Endothelial cell (in vitro differentiated cells): ENCODE measurements at places on chromosomes 4 and X. TPM values are rescaled to one million over a fixed set of nuclear protein-coding genes. Genes with fewer than 3 reads are reported as not detected.
A peak's percentile ranks its signal among the peaks of the same experiment; 100 is the strongest.

DNA sequence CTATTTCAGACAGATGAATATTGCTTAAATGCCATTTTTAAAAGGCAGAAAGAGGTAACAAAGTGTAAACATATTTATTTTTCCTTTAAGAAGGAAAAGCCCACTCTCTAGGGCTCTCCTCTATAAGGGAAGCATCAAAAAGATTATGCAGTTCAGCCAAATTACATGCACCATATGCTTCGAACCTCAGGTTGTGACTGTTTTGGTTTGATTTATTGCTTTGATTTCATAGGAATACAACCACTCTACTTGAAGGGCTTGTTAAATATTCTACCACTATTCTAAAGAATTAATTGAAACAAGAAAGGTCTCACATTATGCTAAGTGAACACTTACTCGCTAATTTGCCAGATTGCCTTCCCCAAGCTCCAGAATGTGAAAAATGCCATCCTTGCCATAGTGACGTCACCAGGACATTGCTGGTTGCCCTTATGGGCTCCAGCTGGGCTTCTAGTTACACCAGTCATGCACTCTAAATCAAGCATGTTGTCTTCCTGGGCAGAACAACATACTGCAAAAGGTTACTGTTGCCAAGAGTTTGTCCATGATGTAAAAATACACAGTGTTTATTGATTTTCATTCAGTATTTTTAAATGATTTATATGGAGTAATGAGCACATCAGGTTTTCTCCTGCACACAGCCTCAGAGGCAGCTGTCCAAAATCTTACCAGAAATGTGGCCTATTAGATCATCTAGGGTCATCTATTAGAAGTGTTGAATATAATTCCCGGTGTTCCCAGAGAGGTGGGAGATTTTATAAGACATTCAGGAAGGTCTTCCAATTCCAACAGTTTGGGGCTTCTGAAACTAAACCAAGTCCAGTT lies 164.4 kb upstream of the RAPGEF2 start:
- DNase-seq, result no peak

- no peak for DNase-seq
These were observed 24.2 kb upstream of the CCNG2 start for GRCh38 chr4:77132652-77133312.

DNA sequence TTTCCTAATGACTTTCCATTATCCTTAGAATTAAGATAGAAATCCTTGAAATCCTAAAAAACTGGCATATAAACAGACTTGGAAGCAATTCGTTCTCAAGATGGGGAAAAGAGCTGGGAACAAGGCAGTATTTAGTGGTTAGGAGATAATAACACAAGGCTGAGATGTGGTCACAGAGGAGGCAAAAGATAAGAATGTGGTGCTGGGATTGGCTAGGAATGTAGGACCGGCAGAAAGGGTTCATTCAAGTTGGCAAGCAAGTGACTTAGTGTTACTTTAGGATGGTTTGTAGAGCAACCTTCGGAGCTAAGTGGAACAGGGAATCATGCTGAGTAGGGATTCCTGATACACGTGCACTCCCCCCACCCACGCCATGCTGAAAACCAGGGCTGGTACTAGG lies 121.9 kb upstream of the RPS6KA3 start:
- DNase-seq, result no peak

GRCh38 chr4:75229806-75230570 lies 284.2 kb downstream of the RCHY1 start:
- no peak for DNase-seq

GRCh38 chr4:52588097-52588496 lies 71.0 kb downstream of the USP46 start:
- DNase-seq, result peak; percentile 53

VSIG1 gene
- 0.56 TPM for total RNA-seq

- DNase-seq, result no peak
These were observed 17.6 kb downstream of the TBL1X start for GRCh38 chrX:9482408-9482807.

GRCh38 chr4:40536032-40536431 lies 93.6 kb downstream of the RBM47 start:
- DNase-seq, result no peak

DNA sequence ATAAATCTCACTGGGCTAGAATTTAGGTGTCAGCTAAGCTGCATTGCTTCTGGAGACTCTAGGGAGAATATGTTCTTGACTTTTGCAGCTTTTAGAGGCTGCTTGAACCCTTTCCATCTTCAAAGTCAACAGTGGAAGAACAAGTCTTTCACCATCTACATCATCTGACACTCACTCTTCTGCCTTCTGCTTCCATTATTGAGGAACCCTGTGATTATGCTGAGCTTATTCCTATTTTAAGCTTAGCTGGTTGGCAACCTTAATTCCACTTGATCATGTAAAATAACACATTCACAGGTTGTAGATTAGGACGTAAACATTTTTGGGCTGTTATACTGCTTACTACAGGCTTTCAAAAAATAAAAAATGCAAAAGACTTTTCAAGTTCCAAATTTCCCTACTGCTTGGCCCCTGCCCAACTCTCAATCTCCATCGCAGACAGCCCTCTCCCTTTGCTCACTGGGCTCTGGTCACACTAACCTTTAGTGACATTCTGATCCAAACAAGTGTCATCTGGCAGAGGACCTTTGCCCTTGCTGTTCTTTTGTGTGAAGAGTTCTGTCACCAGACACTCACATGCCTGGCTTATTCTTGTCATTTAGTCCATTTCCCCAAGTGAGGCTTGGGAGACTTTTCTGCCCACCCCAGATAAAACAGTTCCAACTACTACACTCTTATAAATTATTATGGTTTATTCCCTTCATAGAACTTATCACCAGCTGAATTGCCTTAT lies 1056.0 kb downstream of the STIM2 start:
- no peak for DNase-seq

DNA sequence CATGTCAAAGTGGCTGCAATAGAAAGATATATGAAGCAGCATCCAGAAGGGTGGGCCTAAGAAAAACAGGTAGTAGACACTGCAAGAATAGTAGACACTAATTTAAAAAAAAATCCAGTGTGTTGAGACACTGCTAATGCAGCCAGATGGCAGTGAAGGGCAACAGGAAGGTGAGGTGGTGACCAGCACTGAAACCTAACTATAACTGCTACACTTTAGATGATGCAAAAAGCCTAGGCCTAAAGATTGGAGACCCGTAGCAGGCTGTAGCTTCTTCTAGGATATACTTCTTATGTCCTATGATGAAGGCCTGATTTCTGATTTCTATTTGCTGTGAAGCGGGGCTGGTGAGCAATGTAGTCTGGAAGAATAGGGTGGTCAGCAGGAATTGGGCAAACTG lies 38.7 kb upstream of the SH3KBP1 start:
- DNase-seq, result no peak

- DNase-seq, result no peak
These were observed 29.8 kb upstream of the MSMO1 start for GRCh38 chr4:165297626-165298025.

GRCh38 chrX:150941580-150941979 lies 41.6 kb upstream of the HMGB3 start:
- no peak for DNase-seq

- DNase-seq, result no peak
These were observed 18.4 kb upstream of the CC2D2A start for GRCh38 chr4:15451181-15451865.

DNA sequence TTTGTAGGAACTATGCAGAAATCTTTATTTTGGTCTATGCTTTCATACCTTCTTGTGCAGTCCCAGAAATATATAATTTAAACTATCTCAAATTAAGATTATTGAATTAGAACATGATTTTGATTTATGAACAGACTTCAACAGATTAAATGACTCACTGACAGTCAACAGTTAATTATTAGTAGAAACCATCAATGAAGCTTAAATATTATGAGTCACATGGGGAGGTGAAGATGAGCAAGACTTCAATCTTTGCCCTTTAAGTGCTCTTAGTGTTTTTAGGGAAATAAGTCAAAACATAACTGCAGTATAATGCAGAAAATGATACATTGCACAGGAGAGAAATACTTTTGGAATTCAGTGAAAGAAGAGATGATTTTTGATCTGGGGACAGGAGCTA lies 81.5 kb upstream of the BMP3 start:
- no peak for DNase-seq

DNA sequence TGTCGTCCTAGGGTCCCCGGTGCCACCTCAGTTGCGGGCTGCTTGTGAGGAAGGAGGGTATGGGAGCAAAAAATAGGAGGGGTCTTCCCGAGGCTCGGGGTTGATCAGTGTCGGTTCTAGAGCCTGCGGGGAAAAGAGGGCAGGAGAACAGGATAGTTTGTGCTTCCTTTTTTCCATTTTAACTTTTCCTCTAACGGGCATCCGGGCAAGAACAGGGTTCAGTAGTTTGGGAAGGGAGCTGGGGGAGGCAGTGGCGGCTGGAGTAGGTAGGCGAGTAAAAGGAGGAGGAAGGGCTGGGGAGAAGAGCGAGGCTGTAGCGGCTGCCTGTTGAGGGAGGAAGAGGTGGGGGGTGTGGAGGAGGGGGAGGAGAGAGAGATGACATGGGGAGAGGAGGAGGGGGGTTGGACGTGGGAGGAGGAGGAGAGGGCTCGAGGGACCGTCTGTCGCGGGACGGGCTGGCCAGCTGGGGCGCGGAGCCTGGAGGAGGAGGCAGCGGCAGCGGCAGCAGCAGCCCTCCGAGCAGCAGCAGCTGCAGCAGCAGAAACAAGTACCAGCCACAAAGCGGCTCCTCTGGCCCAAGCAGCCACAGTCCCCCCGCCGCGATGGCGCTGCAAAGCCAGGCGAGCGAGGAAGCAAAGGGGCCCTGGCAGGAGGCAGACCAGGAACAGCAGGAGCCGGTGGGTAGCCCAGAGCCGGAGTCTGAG lies at the start of gene SLC16A2:
TSS of gene SLC16A2 (plus strand) at position 458 of the 704 bp plus-strand sequence. CDS start at position 603, 145 bp downstream.
- peak; percentile 52 for DNase-seq

DNA sequence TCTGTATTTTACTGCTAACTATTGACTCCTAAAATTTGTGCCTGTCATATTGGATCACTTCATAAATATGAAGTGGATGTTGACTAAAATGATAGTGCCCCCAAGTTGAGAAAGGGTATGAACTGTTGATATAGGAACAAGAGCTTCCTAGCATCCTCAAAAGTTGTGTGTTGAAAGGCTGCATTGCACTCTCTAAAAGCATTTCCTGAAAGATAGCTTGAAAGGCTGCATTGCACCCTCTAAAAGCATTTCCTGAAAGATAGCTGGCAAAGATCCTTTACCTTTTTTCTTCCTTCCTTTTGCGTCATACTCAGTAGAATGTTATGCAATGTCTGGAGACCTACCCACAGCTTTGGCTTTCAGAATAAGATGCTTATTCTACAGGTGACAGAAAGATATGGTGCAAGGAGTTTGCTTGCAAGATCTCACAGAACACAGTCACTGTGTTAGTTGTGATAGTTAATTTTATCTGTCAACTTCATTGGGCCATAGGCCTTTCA lies 274.6 kb upstream of the GALNTL6 start:
- no peak for DNase-seq

GRCh38 chrX:34927866-34928265 lies 14.7 kb upstream of the FAM47B start:
- DNase-seq, result no peak

DNA sequence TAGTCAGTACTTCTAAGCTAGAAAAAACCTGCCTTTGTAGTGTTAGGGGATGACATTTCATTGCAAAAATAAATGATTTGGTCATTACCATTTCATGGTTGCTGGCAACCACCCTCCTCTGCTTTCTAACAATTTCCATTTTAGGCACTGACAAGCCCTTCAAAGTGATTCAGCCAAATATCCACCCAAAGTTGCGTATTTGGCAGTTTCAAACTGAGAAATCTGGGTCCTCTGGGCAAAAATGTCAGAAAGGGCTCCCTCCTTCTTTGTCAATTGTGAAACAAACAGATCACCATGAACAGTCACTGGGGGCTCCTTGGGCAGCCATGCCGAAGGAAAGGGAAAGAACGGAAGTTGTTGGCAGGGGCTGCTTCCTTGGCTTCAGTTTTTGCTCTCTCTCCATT lies 33.0 kb downstream of the PLAC1 start:
- no peak for DNase-seq

- no peak for DNase-seq
These were observed 77.3 kb downstream of the HMGB2 start for GRCh38 chr4:173256825-173257224.

- no peak for DNase-seq
These were observed 147.5 kb upstream of the TTC29 start for GRCh38 chr4:147093206-147093605.

DNA sequence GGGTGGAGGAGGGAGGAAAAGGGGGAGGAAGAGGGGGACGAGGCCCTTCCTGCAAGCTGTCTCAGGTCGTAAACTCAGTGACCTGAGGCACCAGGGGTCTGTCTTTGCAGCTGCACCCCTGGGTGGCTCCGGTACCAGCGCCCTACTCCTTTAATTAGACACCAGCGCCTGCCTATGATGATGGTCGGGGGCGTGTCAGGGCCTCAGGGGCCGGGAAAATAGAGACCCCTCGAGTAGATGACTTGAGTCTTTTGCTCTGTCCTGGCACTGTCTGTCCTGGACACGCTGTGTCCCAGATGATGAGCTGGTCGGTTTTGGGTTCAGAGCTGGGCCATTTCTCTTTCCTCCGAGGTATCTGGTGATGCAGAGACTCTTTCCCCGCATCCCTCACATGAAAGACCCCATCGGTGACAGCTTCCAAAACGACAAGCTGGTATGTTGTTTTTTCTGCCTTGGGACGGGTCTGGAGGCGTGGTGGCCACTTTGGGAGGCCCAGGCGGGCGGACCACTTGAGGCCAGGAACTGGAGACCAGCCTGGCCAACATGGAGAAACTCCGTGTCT lies 11.2 kb downstream of the SLC25A6 start:
- DNase-seq, result no peak

DNA sequence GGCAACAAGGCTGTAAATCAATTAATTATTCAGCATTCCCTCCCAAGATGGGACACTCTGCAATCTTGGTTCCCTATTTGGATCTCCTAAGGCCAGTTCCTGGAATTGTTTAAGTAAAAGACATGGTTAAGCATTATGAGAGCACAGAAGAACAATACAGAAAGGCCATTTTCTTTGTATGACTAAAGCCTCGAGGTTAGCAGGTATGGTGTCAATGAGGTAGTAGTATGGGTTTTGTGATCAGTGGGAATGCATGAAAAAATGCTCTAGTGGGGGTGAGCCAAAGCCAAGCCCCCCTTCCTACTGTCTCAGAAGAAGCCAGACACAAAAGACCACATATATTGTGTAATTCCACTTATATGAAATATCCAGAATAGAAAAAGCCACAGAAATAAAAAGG lies 61.7 kb upstream of the S100G start:
- no peak for DNase-seq

CPE gene
- 2.3 TPM for total RNA-seq

- no peak for DNase-seq
These were observed 13.6 kb upstream of the CCKAR start for GRCh38 chr4:26503844-26504243.

RPS6KA6 gene
- total RNA-seq, result 7.4 TPM

OCIAD1 gene
- 121 TPM for total RNA-seq

GRCh38 chr4:7630568-7631287 lies 196.0 kb upstream of the PSAPL1 start:
- no peak for DNase-seq
